ENCODE measurements at places on chromosomes 1 and 21.

- no peak for DNase-seq
Observed at GRCh38 chr1:165824269-165824643, 3.2 kb upstream of the UCK2 start.

- peak; percentile 41 for DNase-seq
Observed at GRCh38 chr1:181479137-181479745, 4.1 kb upstream of the CACNA1E start.

DNA sequence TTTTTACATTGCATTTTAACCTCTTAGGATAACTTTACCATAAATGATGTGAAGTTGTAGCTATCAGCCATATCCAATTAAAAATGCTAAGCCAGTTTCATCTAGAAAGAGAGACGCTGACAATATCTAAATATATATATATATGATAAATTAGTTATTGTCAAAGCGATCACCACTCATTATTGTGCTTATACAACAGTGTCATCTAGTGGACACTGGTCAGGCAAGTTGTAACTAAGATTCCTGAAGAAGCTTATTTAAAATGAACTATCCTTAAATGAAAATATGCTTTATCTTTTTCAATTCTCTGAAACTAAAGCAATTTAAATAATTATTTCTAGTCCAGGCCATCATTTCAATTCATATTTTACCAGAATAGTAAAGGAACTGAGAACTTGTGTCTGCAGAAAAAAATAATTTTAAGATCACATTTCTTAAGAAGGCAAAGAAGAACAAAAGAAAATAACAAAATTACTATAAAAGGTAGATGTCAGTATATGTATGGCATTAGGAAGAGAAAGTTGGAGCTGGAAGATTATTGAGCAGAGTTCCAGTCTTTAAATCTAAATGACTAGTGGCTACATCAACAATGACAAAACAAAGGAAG is 193.3 kb upstream of the SNX7 start:
- DNase-seq: no peak

GRCh38 chr1:45437323-45437722 is 53.6 kb downstream of the TESK2 start:
- no peak for DNase-seq

DNA sequence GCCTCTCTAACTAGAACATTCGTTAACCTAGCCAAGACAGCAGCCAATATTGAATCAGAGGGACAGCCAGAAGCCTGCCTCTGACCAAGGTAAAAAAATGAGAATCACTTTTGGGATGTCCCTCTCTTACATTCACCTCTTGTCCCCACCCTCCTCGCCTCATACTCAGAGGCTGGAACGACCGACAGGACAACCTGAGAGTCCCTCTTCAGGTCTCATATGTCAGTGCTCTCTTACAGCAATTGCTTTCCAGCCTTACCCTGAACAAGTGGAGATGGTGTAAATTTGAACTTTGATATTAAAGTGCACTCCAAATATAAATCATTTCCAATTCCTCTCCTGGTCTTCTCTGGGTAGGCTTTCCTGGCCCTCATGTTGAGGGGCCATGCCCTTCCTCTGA is 327.5 kb downstream of the KCTD3 start:
- DNase-seq: no peak

GRCh38 chr1:21764615-21765423 is 18.1 kb downstream of the USP48 start:
- DNase-seq: no peak

DNA sequence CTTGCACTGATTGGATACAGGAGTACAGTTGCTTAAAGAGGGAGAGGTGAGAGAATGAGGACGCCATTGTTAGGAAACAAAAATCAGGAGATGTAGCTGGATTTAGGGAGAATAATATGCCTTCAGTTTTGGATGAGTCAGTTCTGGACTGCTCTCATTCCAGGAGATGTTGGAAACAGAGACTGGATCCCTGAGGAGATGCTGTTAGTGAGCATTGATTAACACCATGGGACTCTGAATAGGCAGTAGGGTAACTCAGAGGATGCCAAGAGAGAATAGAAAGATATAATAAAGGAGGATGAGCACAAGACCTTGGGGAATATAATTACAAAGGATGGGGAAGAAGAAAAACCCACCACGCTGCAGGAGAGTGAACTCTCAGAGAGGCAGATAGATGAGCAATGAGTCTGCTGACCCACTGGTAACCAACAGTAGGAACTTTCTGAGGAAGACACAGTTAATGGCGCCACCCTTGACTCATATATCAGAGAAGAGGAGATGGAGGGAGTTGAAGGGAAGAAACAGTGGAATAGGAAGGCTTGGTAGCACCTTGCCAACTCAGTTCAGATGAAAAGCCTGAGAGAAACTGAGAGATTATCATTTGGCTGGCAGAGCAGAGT is 10.5 kb downstream of the KCNJ15 start:
- no peak for DNase-seq

DNA sequence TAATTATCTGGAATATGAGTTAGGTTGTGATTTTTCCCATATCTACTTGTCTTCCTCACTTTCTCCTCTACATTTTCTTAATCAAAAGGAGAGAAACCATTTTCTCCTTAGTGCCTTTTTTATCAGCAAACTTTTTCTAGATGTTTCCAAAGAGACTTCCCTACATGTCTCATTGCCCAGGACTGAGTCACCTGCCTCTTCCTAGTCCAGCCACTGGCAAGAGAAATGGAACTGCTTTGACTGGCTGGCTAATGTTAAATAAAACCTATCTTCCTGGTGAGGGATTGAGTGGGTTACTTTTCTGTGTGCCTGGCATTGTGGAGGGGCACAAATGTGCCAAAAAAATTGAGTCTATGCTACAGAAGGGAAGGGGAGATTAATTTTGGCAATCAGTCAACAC is 52.1 kb upstream of the CD5L start:
- DNase-seq: no peak

GRCh38 chr1:188281921-188282320 is 1453.2 kb downstream of the PLA2G4A start:
- no peak for DNase-seq

DNA sequence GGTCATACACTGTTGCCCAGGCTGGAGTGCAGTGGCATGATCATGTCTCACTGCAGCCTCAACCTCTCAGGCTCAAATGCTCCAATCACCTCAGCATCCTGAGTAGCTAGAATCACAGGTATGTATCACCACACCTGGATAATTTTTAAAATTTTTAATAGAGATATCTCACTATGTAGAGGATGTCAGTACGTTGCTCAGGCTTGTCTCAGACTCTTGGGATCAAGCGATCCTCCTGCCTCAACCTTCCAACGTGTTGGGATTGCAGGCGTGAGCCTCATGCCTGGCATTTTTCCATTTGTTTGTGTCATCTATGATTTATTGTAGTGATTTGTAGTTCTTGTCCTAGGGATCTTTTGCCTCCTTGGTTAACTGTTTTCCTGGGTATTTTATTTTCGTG is 985.2 kb upstream of the B3GALT2 start:
- no peak for DNase-seq

- DNase-seq: no peak
Observed at GRCh38 chr1:235060607-235061470, 67.8 kb downstream of the TOMM20 start.

DNA sequence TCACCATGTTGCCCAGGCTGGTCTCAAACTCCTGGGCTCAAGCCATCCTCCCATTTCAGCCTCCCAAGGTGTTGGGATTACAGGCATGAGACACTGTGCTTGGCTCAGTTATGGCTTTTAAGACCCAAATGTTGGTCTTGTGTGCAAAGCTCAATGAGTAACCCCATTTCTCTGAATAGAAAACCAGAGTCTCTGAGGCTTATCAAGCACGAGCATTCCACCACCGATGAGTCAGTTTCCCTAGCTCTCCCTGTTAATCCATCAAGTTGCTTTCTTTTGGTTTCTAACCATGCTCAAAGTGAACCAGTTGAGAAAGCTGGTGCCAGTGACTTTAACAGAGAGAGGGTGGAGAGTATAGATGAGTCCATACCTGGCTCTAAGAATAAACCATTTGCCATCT is 350.9 kb upstream of the ADGRL2 start:
- DNase-seq: no peak

DNA sequence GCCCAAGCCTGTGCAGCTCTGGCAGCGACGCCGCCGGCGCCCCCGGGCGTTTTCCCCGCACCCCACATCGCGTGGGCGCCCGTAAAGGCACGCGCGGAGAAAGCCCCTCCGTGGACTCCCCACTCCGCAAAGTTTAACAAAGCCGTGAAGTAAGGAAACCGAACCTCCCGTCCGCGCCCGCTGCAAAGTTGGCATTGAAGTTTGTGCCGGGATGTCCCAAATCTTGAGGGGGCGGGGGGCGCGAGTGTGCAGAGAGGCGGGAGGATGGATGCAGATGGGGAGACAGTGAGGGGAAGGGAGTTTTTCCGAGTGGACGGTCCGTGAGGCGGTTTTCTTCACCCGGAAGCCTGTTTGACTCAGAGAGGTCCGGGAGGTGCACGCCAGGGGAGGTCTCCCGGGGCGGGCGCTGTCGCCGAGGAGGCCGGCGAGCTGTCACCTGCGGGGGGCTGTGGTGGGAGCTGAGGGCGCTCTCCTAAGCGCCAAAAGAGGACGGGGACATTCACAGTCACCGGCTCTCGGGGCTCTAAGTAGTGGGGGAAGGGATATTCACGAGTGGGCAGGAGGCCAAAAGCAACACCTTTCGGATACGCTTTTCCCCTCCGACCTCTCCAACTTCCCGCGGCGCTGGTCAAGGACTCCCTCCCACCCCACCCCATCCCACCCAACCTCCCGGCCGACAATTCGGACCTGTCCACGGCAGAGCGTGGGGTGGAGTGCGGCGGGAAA is 1.3 kb downstream of the WLS start:
- DNase-seq: no peak

GRCh38 chr1:44834328-44834727 is 8.7 kb downstream of the PTCH2 start:
- DNase-seq: no peak

- DNase-seq: no peak
Observed at GRCh38 chr1:185960422-185961321, 226.5 kb downstream of the HMCN1 start.

- DNase-seq: no peak
Observed at GRCh38 chr1:204442376-204443259, 31.0 kb upstream of the PPP1R15B start.
